ENCODE measurements at places on chromosomes 2 and 18.

DNA sequence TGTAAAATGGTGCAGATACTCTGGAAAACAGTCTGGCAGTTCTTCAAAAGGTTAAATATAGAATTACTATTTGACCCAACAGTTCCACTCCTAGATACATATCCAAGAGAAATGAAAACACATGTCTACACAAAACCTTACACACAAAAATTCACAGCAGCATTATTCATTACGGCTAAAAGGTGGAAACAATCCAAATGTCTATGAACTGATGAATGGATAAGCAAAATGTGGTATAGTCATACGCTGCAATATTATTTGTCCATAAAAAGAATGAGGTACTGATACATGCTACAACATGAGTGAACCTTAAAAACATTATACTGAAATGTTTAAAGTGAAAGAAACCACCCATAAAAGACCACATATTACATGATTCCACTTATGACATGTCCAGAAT, 4.0 kb downstream of the CYP27C1 start:
- no peak for DNase-seq

GRCh38 chr2:238370823-238371372, 50.6 kb downstream of the TRAF3IP1 start:
- peak; percentile 61 for DNase-seq

GRCh38 chr18:51150113-51150700, 47.3 kb downstream of the MEX3C start:
- peak; percentile 75 for DNase-seq

DNA sequence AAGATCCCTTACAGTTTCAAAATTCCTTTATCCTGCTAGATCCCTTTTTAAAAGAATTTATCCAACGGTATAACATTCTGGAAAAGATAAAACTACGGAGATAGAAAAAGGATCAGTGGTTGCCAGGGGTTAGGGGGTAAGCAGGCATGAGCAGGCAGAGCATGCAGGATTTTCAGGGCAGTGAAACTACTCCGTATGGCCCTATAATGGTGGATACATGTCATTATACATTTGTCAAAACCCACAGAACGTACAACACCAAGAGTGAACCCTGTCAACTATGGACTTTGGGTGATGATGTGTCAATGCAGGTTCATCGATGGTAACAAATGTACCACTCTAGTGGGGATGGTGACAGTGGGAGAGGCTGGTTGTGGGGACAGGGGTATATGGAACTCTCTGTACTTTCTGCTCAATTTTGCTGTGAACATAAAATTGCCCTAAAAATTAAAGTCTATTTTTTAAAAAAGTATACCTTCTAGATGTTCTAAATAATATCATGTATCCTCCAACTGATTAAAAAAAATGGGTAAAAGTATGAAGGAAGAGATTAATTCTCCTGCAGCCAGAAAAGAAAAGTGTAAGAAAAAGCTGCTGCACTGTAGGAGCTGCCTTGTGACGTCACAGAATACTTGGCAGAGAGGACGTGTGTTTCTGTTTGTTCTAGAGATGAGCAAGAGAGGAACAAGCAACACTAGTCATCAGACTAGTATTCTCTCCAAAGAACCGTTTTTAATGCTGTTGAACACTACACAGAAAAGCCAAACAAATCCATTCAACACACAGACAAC, 23.6 kb downstream of the ANKRD44 start:
- DNase-seq: no peak

- no peak for DNase-seq
These were observed 24.7 kb upstream of the NMUR1 start for GRCh38 chr2:231554748-231555545.

DNA sequence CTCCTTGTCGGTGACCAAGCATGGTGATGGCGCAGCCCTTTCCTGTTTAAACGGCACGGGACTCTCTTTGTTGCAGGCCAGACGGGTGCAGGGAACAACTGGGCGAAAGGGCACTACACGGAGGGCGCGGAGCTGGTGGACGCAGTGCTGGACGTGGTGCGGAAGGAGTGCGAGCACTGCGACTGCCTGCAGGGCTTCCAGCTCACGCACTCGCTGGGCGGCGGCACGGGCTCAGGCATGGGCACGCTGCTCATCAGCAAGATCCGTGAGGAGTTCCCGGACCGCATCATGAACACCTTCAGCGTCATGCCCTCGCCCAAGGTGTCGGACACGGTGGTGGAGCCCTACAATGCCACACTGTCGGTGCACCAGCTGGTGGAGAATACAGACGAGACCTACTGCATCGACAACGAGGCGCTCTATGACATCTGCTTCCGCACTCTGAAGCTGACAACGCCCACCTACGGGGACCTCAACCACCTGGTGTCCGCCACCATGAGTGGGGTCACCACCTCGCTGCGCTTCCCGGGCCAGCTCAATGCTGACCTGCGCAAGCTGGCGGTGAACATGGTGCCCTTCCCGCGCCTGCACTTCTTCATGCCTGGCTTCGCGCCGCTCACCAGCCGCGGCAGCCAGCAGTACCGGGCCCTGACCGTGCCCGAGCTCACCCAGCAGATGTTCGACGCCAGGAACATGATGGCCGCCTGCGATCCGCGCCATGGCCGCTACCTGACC, 17.1 kb downstream of the TUBB6 start:
- DNase-seq: no peak

- DNase-seq: peak; percentile 21
These were observed 53.6 kb upstream of the GRHL1 start for GRCh38 chr2:9897846-9898245.

DNA sequence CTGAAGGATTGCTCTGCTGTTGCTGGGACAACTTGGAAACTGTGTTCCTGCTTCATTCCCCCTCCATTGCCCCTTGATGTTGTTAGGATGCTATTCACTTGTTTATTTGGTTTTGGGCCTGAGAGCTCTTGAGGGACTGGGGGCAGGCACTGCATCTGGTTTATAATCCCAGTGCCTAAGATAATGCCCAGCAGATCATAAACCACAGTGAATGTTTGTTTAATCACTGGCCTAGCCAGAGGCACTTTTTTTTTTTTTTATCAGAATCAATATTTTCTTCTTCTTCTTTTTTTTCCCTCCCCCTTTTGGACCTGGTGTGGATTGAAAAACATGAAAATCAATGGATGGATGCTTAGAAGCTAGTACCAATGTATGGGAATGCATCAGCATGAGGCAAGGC, 38.1 kb downstream of the KCNS3 start:
- no peak for DNase-seq

DNA sequence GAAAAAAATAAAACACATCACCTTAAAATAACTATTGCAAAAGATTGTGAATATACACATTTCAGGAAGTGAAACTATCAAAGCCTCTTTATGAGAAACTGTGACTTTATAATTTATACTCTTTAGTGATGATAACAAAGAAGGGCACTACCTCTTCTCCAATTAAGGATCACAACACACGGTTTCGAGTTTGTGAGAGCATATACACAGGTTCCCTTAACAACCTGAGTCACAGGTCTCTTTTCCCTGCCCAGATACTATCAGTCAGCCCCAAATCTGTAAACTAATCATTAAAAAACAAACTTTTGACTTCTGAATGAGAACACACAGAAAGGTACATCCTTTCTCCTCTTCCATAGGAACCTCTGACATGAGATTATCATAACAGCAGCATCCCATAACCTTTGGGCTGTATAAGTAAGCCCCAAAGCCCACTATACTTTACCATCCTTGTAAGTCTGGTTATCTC, 44.9 kb downstream of the PTPN2 start:
- no peak for DNase-seq

DNA sequence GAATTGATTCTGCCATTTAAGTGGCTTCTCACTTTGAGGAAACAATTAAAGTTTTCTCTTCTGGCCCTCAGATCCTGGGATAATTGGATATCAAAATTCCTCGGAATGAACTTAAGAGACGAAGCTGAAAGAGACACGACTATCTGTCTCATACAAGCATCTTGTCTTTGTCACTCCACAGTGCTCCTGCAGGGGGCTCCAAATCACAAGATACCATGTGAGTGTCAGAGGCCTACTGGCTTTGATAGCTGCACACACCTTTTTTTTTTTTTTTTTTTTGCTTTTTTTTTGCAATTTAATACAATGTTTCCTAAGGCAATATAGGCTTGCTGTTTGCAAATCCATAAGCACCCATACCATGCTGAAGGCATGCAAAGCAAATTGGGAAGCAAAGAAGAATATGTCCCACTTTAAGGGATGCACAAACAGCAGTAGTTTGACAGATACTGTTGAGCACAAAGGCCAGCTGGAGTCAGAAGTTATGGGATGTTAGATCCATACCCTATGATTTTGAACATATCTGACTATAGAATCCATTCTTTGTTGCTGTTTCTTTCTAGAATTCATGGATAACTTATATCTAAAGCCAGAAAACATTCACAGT, 109.0 kb upstream of the CBLN2 start:
- DNase-seq: peak; percentile 83
